Kidney (tissue), 22 donors: ENCODE measurements at places on chromosomes 3 and 15. TPM values are rescaled to one million over a fixed set of nuclear protein-coding genes. Genes with fewer than 3 reads are reported as not detected.

- H3K27ac ChIP-seq = no peak overlapping the region
- no peak for DNase-seq
- H3K4me1 ChIP-seq = peaks cover 8% of the 10 kb centered on the region
- no peaks in the 10 kb centered on the region for H3K36me3 ChIP-seq
These were observed 11.2 kb downstream of the B3GNT5 start for GRCh38 chr3:183264268-183264667.

GRCh38 chr3:172020763-172021162, 18.6 kb upstream of the FNDC3B start:
- no peak overlapping the region for H3K27ac ChIP-seq
- no peak for DNase-seq
- H3K27me3 ChIP-seq = no peaks in the 10 kb centered on the region
- no peak overlapping the region for H3K4me3 ChIP-seq
- H3K4me1 ChIP-seq = no peaks in the 10 kb centered on the region

DNA sequence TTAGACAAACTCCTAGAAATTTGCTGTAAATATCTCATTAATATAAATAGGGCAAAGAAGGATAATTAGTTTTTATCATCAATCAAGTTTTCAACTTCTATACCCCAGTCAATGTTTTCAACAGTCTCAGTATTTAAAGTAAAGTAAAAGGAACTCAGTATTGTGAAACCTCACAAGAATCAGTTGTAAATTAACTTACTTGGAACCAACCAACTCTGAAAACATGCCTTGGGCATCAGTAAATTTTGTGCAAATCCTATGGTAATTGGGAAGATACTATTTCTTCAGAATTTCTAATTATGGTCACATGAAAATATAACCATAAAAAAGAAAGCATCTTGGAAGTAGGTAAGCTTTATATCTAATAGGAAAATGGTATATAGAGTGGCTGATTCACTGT, 1139.0 kb downstream of the TUSC7 start:
- H3K36me3 ChIP-seq = no peaks in the 10 kb centered on the region
- no peak overlapping the region for H3K4me3 ChIP-seq
- H3K4me1 ChIP-seq = no peaks in the 10 kb centered on the region

Gene APOD
- total RNA-seq = 24.4 TPM

GRCh38 chr15:59273234-59273633, 66.6 kb downstream of the LDHAL6B start:
- H3K27ac ChIP-seq = no peak overlapping the region
- H3K36me3 ChIP-seq = no peaks in the 10 kb centered on the region
- H3K27me3 ChIP-seq = no peaks in the 10 kb centered on the region
- H3K4me1 ChIP-seq = no peaks in the 10 kb centered on the region
- no peak for DNase-seq
- no peak overlapping the region for H3K4me3 ChIP-seq

GRCh38 chr3:193774272-193774915, 181.4 kb downstream of the OPA1 start:
- no peaks in the 10 kb centered on the region for H3K36me3 ChIP-seq
- H3K27me3 ChIP-seq = no peaks in the 10 kb centered on the region
- H3K4me3 ChIP-seq = no peak overlapping the region
- no peak for DNase-seq
- peaks cover 22% of the 10 kb centered on the region for H3K4me1 ChIP-seq

Gene NCBP2
- 59.9 TPM for total RNA-seq

DNA sequence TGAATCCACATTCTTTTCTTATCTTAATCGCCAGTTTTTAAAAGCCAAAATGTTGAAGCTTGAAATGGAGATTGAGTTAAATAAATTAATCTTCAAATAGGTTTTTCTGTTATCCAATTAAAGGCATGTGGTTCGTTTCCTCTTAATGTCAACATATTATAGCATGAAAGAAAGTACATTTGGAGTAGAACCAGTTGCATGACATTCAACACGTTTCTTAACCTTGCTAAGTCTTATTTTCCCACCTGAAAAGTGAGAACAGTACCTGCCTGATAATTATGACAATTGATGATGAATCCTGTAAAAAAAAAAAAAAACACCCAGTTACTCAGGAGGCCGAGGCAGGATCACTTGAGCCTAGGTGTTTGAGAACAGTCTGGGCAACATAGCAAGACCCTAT, 29.3 kb downstream of the PIAS1 start:
- no peaks in the 10 kb centered on the region for H3K36me3 ChIP-seq
- no peak overlapping the region for H3K4me3 ChIP-seq
- H3K4me1 ChIP-seq = peaks cover 19% of the 10 kb centered on the region
- no peak overlapping the region for H3K27ac ChIP-seq
- no peaks in the 10 kb centered on the region for H3K27me3 ChIP-seq

DNA sequence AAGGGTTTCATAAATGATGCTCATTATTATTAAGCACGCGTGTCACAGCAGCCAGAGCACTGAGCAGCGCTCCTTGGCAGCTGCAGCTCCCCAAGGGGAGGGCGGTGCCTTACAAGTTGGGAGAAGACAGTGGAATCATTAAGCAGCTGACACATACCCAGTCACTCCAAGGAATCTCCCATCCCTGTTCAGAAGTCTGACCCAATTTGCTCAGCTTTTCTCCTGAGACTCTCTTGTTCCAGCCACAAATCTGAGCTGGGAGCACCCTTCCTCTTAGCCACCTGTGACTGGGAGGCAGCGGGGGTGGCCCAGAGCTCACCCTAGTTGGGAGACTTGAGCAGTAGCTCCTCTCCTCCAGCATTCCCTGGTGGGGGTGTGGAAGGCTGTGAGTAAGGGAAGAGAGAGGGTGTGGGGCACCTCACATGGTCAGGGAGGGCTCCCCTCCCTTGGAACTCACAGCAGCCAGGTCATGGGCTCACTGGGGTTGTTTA, 64.3 kb downstream of the DUT start:
- no peaks in the 10 kb centered on the region for H3K4me1 ChIP-seq
- no peak overlapping the region for H3K27ac ChIP-seq
- no peaks in the 10 kb centered on the region for H3K36me3 ChIP-seq
- no peak for DNase-seq
- H3K27me3 ChIP-seq = no peaks in the 10 kb centered on the region

Gene GOLGA6B
- not detected for total RNA-seq

GRCh38 chr3:106381286-106381938, 512.6 kb upstream of the CBLB start:
- H3K27ac ChIP-seq = no peak overlapping the region
- no peaks in the 10 kb centered on the region for H3K27me3 ChIP-seq
- no peak for DNase-seq
- no peaks in the 10 kb centered on the region for H3K36me3 ChIP-seq
- H3K4me3 ChIP-seq = no peak overlapping the region

GRCh38 chr15:32936283-32936918, 218.6 kb downstream of the GREM1 start:
- H3K4me3 ChIP-seq = no peak overlapping the region
- no peaks in the 10 kb centered on the region for H3K36me3 ChIP-seq
- H3K4me1 ChIP-seq = no peaks in the 10 kb centered on the region
- no peak overlapping the region for H3K27ac ChIP-seq

- DNase-seq = no peak
- no peak overlapping the region for H3K4me3 ChIP-seq
- H3K27ac ChIP-seq = no peak overlapping the region
- H3K36me3 ChIP-seq = no peaks in the 10 kb centered on the region
- no peaks in the 10 kb centered on the region for H3K4me1 ChIP-seq
- H3K27me3 ChIP-seq = no peaks in the 10 kb centered on the region
These were observed 28.6 kb downstream of the NEK10 start for GRCh38 chr3:27340534-27340933.

GRCh38 chr3:192212979-192213378, 514.4 kb downstream of the FGF12 start:
- no peaks in the 10 kb centered on the region for H3K36me3 ChIP-seq
- no peaks in the 10 kb centered on the region for H3K27me3 ChIP-seq
- DNase-seq = no peak
- H3K4me1 ChIP-seq = no peaks in the 10 kb centered on the region
- H3K4me3 ChIP-seq = no peak overlapping the region

Gene BTLA
- total RNA-seq = 3.2 TPM

DNA sequence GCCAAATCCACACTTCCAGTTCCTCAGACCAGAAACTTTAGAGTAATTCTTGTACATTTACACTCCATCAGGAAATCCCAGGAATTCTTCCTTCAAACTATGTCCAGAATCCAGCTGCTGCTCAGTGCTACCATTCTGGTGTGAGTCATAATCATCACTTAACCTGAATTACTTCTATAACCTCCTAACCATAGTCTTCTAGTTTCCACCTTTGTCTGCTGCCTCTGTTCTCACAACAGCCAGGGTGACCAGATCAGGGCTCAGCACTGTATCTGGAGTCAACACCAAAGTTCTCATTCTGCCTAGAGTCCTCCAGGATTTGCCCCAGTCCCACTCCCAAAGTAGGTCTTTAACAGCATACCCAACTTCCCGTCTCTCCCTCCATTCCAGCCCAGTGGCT, 3.4 kb downstream of the CLDND1 start:
- no peak for DNase-seq
- no peaks in the 10 kb centered on the region for H3K27me3 ChIP-seq
- H3K36me3 ChIP-seq = no peaks in the 10 kb centered on the region
- H3K4me3 ChIP-seq = no peak overlapping the region
- peaks cover 11% of the 10 kb centered on the region for H3K4me1 ChIP-seq

DNA sequence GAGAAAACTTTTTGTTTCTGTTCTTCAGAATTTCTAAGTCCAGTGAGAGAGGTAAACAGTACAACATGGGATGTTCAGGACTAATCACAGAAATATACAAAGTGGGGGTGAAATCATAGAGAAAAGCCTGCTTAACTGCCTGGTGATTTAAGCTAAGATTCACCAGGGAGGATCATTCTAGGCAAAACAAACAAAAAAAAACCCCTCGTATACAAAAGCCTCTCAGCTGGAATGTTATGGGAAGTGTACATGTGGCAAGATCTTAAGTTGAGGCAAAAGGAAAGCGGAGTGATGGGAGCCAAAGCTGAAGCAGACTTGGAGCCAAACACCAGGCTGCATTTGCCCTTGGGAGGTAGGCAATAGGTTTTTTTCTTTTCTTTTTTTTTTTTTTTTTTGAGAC, 40.0 kb upstream of the TJP1 start:
- no peak overlapping the region for H3K27ac ChIP-seq
- DNase-seq = no peak
- no peak overlapping the region for H3K4me3 ChIP-seq
- no peaks in the 10 kb centered on the region for H3K36me3 ChIP-seq

DNA sequence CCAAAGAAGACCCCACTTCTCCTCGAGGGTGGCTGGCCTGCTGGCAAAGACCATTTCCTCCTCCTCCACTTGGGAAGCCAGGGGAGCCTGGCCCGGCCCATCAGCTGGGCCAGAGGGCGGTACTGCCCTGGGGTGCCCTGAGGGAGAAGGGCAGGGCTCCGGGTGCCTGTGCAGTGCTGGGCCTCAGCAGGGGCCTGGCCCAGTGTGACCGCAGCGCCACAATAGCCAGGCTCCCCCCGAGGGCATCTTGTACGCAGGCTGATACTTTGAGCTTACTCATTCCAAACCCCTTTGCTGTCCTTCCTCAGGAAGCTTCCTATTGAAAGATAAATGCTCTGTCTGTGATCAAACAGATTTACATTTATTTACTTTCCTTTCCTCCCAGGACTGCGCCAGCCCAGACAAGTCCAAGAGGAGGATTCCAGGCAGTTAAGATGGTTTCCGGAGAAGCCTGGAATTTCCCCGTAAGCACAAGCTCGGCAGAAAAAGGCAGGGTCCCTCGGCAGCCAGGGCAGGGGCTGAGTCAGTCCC, 240.1 kb downstream of the XXYLT1 start:
- no peaks in the 10 kb centered on the region for H3K36me3 ChIP-seq
- no peaks in the 10 kb centered on the region for H3K4me1 ChIP-seq
- H3K4me3 ChIP-seq = no peak overlapping the region
- H3K27ac ChIP-seq = peak overlapping the region; percentile 84
- no peaks in the 10 kb centered on the region for H3K27me3 ChIP-seq

- no peaks in the 10 kb centered on the region for H3K36me3 ChIP-seq
- no peaks in the 10 kb centered on the region for H3K4me1 ChIP-seq
- no peak for DNase-seq
- no peaks in the 10 kb centered on the region for H3K27me3 ChIP-seq
- H3K4me3 ChIP-seq = no peak overlapping the region
These were observed 148.6 kb upstream of the STT3B start for GRCh38 chr3:31384117-31384516.
